SK-MEL-5 (cell line): ENCODE measurements at places on chromosomes 11 and 22.

DNA sequence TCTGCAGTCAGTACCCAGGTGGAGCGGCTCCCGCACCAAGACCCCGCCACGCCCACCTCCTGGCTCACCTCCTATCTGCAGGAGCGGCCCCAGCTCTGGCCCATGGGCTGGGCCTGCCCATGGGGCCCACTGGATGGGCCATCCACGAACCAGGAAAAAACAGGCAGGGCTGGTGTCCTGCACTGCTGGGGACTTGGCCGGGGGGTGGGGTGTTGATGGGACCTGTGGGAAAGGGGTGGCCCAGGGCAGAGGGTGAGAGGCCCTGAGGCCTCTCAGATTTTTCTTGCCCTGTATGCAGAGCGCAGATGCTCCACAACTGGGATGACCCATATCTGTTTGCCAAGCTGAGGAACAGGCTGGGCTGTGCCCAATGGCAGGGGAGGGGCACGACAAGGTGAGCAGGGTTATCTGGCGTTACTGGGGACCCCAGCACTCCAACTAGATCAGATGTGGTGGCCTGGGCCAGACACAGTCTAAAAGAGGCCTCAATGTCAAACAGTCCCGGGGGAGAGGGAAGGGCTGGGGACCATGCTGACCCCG lies 2.7 kb upstream of the PIM3 start:
- no peak for DNase-seq

- peak; percentile 5 for DNase-seq
Observed at GRCh38 chr11:117876341-117877119, at the start of gene FXYD6. Gene FXYD6, minus strand, starts transcription at chr11:117876658. Its CDS starts 33,882 bp downstream, at chr11:117842776.

DNA sequence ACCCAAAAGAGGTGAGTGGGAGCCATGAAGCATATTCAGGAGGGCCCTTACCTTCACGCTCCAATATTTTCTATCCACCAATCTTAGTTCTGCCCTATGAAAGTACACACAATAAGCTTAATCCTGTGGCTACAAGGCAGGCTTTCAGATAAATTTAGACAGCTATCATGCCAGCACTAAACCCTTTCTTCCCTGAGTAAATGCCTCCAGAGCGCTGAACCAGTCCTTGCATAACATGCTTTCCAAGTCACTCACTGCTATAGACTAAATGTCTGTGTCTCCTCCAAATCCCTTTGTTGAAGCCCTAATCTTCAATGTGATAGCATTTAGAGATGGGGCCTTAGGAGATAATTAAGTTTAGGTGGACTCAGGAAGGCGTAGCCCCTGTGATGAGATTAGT lies 50.3 kb upstream of the FIBIN start:
- no peak for DNase-seq

DNA sequence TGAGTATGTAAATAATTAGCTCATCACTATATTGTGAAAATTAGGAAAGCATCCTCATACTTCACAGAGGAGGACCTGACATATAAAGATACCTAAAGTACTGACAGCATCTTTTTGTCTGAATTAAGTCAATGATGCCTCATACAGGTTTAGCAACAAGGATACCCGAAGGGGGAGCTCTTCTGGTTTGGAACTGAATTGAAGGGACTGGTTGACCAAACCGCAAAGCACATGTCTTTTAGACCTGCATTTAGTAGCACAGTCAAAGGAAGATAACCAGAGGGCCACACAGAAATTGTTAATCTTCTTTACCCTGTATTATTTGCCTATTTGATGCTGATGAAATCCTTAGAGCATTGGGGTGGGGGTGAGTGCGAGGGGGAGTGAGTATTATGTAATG lies 12.9 kb upstream of the WT1 start:
- peak; percentile 78 for DNase-seq

DNA sequence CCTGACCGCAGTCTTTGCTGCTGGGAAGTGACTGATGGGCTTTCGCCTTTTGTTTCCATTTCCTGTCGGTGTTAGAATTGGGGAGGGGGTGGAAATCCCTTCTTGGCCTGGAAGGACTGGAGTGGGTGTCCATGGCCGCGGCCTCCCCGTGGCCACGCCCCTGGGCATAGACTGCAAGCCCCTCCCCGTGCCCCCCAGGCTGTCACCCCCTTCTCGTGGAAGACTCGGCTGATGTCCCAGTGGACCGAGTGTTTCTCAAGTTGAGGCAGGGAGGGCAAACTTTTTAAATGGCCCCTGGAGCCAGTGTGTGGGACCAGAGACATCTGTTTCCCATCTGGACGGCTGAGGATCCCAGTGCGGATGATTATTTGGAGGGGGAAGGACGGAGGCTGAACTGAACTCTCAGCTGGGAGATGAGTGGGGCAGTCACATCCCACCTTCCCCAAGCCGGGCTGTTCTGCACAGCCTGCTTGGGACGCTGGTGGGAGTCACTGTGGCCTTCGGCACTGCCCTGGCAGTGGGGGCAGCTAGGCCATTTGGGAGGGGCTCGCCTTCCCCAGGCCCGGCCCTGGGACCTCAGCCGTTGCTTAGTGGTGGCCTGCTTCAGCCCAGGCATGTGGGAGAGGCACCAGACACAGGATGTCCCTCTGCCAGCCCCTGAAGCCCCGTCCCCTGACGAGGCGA lies 1.6 kb downstream of the CD81 start:
- DNase-seq: no peak

- DNase-seq: no peak
Observed at GRCh38 chr22:43996170-43996980, 27.7 kb upstream of the PARVB start.

- DNase-seq: no peak
Observed at GRCh38 chr11:16897470-16898061, 116.6 kb downstream of the PLEKHA7 start.

DNA sequence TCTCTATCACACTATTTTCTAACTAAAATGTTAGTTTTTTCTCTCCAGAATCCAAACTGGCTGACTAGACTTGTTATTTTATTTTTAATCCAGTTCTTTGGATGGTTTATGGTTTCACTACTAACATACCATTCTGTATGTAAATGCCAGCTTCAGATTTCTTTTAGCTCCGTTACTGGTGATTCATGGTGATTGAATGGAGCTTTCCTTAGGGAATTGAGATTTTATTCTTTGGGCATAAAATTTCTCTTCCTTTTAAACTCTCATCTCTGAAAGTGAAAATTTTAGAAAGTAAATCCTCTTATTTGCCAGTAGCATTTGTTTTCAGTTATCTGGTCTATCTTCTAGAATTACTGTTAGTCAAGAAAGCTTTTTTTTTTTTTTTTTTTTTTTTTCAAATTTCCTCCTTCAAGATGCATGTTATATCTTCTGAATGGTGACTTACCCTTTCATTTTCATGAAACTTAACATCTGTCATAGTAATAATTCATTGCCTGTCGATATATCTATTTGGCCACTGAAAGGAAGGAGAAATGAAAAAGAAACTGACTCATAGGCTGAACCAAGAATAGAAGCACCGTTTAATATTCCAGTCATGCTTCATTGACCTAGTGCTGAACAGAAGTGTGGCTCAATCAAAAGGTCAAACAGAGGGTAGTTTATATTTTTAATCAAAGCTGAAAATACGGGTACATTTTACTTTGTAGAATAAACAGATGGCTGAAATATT lies 6.4 kb downstream of the ENDOD1 start:
- DNase-seq: peak; percentile 17

GRCh38 chr11:46674463-46675287 lies 25.7 kb downstream of the ARHGAP1 start:
- DNase-seq: peak; percentile 44

GRCh38 chr11:69013009-69013951 lies at the start of gene MRGPRF:
Gene MRGPRF, minus strand, starts transcription at chr11:69013246. Its CDS starts 3,345 bp downstream, at chr11:69009901.
- peak; percentile 51 for DNase-seq

GRCh38 chr11:120032766-120033390 lies 105.0 kb downstream of the TRIM29 start:
- DNase-seq: no peak

DNA sequence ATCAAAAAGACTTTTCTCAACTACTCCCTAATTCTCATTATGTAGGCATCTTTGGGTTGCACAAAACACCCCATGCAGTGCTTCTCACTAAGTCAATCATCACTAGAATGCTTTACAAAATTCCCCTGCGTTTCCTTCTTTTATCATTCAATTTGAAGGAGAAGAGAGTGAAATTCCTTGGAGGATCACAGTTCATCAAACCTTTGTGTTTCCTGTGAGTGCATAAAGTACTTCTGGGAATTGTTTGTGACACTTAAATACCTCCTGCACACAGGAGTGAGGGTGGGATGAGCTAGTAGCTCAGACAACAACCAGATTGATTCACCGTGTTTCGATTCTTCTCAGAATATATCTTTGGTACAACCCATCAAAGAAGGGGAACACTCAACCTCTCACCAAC lies 3.7 kb upstream of the OR5AR1 start:
- DNase-seq: no peak

DNA sequence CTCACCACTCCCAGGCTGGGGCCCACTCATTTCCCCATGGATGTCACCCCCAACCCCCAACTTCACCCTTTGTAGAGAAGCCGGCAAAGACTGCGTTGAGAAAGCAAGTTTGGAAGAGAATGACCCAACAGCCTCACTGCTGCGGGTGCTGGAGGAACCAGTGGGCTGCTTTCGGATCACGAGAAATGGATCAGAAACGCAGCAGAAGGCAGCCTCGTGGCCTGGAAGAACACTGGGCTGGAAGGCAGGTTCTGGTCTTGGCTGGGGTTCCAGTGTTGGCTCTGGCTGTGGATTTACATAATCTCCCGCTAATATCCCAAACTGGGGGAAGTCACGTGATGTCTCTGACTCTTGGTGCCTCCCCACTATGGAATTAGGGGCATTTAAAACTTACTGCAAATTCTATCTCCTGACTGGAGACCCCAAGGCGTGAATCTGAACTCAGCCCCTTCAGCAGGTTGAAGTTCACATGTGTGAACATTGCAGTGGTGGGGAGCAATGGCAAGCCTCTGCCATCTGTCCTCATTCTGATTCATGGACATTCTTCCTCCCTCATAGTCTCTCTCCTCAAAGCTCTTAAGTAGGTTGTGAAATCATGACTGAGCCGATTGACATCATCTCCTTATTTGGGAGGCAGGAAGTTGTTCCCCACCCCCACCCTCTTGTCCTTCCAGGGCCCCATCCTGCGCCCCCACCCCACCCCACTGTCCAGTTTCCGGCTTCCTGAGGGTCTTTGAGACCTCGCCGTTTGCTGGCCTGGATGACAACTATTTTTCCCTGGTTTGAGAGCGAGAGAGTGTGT lies 37.0 kb upstream of the TIMP3 start:
- DNase-seq: no peak

DNA sequence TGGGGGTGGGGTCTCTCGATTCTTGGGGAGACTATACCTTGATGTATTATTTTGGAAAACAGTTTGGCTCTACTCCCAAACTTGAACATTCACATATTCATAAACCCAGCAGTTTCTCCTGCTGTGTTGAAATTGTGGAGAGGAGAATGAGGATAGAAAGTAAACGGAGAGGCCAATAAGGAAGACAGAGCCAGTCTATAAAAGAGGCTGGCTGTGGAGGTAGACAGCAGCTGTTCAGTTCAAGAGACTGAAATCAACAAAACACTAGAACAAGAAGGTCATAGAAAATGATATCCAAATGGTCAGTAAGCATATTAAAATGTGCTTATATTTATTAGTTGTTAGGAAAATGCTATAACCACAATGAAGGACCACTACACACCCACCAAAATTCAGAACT lies 1.9 kb upstream of the MOGAT2 start:
- DNase-seq: no peak

GRCh38 chr22:30297276-30297990 lies 8.1 kb upstream of the CASTOR1 start:
- no peak for DNase-seq

- no peak for DNase-seq
Observed at GRCh38 chr11:65206441-65206841, 24.7 kb downstream of the CAPN1 start.

- DNase-seq: no peak
Observed at GRCh38 chr11:17400048-17400775, 11.8 kb upstream of the KCNJ11 start.

- DNase-seq: no peak
Observed at GRCh38 chr11:14366936-14367335, 8.0 kb upstream of the RRAS2 start.

- DNase-seq: no peak
Observed at GRCh38 chr22:46023558-46023981, 46.6 kb upstream of the WNT7B start.

DNA sequence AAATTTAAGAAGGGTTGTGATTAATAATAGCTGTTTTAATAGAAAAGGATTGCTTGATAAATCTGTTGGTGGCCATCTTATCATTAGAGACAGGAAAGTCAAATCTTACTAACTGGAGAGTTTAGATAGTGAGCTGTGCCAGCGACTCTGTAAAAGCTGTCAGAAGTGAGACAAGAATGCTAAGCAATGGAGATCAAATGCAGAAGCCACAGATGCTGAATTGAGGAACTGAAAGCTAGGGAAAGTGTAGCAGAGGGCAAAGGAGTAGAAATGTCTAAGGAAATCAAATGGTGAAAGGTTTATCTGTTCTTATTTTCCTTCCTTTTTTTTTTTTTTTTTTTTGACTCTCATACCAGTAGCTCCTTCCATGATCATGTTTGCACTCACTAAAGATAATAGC lies 13.7 kb downstream of the MS4A13 start:
- no peak for DNase-seq

- no peak for DNase-seq
Observed at GRCh38 chr11:8735094-8735493, 52.5 kb downstream of the RPL27A start.

DNA sequence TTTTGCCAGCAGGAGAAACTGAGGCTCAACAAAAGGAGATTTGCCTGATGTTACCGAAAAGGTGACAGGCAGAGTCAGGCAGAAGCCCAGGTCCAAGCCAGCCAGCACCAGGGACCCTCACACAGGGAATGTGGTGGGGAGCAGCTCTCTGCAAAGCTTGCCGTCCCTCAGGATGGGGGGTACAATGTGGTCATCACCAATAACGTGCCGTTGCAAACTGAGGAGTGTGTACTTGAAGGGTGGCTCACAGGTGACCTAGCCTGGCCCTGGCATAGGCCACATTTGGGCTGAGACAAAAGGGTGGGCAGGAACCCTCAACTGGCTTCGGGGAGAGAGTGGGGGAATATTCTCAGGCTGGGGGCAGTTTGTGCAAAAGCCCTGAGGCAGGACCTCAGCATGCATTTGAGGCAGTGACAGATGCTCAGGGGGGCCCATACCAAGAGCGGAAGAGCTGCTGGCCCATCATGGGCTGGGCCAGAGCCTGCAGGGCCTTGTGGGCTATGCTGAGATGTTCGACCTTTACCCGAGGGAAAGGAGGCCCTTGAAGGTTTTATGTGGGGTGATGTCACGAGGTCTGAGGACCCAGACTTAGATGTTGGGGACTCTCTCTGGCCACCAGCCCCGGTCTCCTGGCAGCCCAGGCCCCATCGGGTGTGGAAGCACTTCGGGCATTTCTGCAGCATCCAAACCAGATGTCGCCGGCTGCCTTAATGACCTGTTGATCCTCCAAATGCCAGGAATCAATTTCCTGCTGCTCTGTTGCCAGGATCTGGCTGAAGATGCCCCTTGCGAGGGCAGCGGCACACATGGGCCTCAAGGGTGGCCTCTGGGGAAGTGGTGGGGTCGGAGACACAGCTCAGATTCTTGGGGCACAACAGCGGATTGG lies 57.4 kb upstream of the SHISAL1 start:
- no peak for DNase-seq
